ENCODE measurements at places on chromosomes 6 and 20.

DNA sequence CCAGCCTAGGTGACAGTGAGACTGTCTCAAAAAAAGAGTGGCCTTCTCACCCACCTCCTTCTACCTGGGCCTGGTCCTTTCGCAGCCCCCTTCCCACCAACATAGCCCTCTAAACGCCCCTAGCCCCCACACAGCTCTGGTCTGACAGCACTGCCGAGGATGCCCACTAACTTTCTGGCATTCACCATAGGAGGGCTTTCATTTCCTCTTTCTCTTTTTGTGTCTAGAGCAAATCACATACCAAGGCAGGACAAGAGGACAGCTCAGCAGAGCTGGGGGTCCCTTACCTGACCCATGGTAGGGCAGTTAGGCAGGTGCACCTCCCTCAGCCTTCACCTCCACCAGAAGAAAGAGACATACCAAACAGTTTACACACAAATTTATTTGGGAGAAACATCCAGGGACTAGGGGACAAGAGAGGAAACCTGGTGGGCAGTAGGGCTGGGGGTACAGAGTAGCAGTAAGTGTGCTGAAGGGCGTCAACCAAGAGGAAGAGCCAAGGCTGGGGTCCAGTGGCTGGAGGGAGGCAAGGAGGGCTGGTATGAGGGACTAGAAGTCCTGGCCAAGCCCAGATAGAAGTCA lies 4.5 kb downstream of the LY6G5C start:
- no peak for DNase-seq

- no peak for DNase-seq
Measured at GRCh38 chr20:63950701-63951397, 5.4 kb downstream of the UCKL1 start.

GRCh38 chr20:47013606-47014005 lies 119.0 kb downstream of the EYA2 start:
- DNase-seq: no peak

DNA sequence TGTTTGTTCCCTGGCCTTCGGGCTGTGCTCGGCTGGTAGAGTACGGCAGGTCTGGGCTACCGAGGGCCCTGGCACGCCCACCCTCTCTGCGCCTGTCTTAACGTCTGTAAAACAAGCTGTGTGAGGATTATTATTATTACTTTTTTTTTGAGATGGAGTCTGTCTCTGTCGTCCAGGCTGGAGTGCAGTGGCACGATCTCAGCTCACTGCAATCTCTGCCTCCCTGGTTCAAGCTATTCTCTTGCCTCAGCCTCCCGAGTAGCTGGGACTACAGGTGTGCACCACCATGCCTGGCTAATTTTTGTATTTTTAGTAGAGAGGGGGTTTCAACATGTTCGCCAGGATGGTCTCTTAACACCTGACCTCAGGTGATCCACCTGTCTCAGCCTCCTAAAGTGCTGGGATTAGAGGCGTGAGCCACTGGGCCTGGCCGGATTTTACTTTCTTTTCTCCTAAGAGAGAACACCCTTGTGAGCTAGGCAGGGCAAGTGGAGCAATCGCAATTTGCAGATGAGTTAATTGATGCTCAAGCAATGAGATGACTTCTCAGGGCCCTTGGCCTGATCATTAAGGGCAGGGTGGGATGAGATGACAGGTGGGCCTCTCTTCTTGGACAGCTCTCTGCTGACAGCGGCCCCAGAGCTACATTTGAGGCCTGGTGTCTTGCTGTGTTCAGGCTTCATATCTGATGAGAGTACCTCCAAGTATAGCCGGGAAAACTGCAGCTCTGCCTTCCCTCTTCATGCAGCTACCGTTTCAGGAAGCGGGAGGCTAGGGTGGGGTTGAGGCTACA lies 859 bp upstream of the SMIM29 start:
- DNase-seq: no peak

DNA sequence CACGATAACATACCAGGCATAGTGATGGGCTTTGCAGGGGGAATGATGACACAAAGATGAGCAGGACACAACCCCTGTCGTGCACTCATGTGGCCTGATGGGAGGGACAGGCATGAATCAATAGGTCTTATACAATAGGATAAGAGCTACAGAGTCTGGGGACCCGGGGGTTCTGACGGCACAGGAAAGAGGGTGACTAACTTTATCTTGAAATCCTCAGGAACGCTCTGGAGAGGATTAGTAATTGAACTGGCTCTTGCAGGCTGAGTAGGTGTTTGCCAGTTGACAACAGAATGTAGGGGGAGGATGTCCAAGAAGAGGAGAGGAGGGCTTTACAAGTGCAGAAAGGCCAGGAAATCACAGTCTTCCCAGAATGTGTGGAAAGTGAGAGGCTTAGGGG lies 219.9 kb upstream of the ECI2 start:
- no peak for DNase-seq

DNA sequence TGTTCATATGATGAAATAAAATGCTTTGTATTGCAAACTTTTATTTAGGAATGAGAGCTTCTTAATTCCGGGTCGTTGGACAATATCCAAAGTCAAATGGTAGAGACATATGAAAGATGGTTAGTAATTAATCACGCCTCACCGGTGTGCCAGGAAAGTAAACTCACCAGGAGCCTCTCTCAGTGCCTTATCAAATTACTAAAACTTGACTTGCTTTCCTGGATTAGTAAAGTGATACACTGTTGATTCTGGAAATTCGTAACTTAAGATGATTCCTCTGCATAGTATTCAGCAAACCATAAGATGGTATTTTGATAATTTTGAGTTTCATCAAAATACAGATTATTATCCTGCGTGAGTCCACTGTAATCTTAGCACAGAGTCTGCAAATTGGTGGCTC lies 115.2 kb downstream of the PAX1 start:
- no peak for DNase-seq

GRCh38 chr6:38750968-38751615 lies 36.0 kb downstream of the DNAH8 start:
- DNase-seq: no peak

DNA sequence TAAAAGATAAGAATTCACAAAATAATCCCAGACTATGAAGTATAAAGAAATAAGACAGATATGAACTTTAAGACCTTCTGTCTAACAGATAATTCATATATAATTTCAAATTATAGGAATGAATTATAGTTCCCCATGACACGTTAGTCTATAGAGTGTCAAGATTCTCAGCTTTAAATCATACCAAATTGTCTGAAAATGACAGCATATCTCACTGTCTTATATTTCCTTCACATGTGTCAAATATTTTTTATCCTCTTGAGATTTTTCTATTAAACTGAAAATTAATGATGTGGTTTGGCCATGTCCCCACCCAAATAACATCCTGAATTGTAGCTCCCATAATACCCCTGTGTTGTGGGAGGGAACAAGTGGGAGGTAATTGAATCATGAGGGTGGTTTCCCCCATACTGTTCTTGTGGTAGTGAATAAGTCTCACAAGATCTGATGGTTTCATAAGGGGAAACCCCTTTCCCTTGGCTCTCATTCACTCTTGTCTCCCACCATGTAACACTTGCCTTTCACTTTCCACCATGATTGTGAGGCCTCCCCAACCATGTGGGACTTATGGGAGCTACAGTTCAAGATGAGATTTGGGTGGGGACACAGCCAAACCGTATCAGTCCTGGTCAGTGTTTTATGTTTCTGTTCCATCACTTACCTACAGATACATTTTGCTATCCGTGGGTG lies 825.3 kb upstream of the GJE1 start:
- no peak for DNase-seq

DNA sequence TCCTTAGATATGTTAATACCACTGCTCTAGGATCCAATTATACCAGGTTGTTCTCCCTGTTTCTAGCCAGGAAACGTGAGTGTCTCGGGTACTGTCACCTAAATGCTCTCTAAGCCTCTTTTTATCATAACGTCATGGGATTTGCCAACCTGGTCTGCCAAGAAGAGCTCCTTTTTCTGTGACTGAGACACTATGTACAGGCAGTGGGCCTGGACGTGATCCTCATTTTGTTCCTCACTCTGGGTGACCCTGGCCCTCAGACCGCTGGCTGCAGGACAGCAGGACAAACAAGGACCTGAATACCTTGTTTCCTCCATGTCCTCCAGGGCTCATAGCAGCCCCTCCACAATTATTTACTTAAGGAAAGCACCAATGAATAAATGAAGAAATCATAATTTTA lies 69.1 kb downstream of the CD164 start:
- DNase-seq: no peak

- no peak for DNase-seq
Measured at GRCh38 chr6:115001731-115002350, 659.0 kb upstream of the HS3ST5 start.

GRCh38 chr6:16737925-16738324 lies 23.3 kb downstream of the ATXN1 start:
- DNase-seq: no peak

DNA sequence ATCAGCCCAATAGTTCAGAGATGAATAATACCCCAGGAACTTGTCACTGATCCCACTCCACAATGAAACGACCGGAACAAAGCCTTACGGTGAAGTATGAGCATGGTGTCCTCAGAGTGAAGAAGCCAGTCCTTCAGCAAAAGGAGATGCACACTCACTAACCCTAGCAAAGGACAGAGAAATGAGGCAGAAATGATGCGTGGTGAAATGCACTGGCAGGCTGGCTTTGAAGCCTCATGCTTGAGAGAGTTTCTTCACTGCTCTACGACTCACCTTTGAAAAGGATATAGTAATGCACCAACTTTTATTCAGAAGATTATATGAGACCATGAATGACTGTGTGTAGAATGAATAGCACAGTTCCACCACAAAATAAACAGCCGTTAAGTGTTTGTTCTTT lies 74.8 kb downstream of the PHACTR1 start:
- no peak for DNase-seq

GRCh38 chr20:60139663-60140446 lies 181.6 kb downstream of the CDH26 start:
- no peak for DNase-seq

GRCh38 chr20:44629017-44629385 lies 22.5 kb downstream of the ADA start:
- no peak for DNase-seq

DNA sequence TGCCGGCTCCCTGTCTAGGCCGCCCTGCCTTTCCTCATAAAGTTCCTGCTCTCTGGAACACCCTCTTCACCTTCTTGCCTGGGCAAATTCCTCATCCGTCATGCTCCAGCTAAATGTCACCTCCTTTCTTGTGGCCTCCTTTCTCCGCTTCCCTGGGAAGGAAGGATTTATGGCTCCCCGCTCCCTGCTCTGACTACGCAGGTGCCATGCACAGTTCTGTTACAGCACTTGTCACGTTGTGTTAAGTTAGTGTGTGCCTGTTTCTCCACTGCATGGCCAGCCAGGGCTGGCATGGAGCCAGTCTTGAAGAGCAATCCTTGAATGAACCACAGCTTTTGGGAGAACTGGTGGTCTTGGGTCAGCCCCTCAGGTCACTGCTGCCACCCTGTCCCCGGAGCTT lies 61.7 kb downstream of the CD40 start:
- DNase-seq: no peak

DNA sequence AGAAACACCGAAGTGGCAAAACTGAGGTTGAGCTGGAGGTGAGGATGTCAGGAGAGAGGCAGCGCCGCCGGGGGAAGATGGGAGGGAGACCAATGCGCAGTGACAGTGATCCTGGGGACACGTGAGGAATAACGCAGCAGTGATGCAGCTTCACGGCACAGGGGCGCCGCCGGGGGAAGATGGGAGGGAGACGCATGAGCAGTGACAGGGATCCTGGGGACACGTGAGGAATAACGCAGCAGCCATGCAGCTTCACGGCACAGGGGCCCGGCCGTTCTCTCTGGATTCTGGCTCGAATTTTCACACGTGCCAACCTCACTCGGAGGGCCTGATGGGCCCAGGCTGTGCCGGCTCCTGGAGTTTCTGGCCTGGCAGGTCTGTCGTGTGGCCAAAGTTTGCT lies 94.7 kb downstream of the SMOC2 start:
- no peak for DNase-seq

GRCh38 chr6:16802071-16802470 lies 40.8 kb upstream of the ATXN1 start:
- DNase-seq: no peak

DNA sequence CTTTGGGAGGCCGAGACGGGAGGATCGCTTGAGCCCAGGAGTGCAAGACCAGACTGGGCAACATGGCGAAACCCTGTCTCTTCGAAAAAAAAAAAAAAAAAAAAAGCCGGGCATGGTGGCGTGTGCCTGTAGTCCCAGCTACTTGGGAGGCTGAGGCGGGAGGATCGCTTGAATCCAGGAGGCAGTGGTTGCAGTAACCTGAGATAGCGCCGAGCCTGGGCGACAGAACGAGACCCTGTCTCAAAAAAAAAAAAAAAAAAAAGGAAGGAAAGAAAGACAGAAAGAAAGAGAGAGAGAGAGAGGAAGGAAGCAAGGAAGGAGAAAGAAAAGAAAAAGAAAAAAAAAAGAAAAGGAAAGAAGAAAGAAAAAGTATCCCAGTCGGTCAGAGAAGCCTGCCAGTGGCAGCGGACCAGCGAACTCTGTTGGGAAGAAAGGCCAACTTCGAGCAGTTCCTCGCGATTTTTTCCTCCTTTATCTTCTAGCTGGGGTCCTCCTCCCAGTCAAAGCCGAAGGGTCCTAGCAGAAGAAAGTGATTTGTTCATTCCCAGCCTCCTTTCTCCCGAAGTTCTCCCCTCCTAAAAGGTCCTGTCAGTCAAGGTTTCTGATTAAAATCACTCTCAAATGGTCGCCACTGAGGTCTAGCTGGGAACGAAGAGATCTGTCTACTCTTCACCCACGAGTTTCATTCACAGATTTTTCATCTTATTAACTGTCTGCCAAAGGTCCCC lies 2.4 kb upstream of the SYCP2L start:
- no peak for DNase-seq

DNA sequence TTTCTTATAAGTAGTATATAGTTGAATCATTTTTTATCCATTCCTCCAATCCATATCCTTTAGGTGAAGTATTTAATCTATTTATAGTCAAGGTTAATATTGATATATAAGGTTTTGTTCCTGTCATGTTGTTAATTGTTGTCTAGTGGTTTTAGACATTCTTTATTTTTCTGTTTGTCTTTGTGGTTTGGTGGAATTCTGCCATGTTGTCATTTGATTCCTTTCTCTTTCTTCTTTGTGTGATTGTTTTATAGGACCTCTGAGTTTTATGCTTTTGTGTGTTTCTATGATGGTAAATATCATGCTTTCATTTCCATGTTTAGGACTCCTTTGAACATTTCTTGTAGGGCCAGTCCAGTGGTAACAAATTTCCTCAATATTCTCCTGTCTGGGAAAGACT lies 450.3 kb upstream of the BTBD3 start:
- no peak for DNase-seq

DNA sequence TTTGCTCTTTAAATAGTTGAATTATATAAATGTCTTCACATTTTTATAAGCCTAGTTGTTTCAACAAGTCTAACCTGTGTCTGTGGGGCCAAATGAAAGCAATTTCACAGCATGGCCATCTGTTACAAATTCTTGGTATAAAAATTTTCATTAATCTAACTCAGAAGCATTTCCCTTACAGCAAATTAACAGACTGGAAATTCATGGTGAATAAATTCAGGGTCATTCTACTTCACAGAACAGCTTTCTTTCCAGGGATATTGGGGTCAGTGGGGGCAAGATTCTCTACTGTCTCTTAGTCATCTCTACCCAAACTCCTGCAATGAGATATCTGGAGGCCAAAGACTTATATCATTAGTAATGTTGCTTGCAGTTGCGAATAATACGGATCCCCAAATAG lies 352.1 kb downstream of the MMUT start:
- DNase-seq: no peak

GRCh38 chr6:32070814-32071543 lies 32.8 kb downstream of the CYP21A2 start:
- no peak for DNase-seq

GRCh38 chr20:719816-720215 lies 44.2 kb upstream of the SCRT2 start:
- DNase-seq: no peak

GRCh38 chr6:147149092-147149491 lies 55.1 kb upstream of the STXBP5 start:
- DNase-seq: no peak

Data from ecto neural progenitor cell (in vitro differentiated cells).